Hematopoietic multipotent progenitor cell (in vitro differentiated cells): ENCODE measurements at places on chromosomes 1 and 21. TPM values are rescaled to one million over a fixed set of nuclear protein-coding genes. Genes with fewer than 3 reads are reported as not detected.

DNA sequence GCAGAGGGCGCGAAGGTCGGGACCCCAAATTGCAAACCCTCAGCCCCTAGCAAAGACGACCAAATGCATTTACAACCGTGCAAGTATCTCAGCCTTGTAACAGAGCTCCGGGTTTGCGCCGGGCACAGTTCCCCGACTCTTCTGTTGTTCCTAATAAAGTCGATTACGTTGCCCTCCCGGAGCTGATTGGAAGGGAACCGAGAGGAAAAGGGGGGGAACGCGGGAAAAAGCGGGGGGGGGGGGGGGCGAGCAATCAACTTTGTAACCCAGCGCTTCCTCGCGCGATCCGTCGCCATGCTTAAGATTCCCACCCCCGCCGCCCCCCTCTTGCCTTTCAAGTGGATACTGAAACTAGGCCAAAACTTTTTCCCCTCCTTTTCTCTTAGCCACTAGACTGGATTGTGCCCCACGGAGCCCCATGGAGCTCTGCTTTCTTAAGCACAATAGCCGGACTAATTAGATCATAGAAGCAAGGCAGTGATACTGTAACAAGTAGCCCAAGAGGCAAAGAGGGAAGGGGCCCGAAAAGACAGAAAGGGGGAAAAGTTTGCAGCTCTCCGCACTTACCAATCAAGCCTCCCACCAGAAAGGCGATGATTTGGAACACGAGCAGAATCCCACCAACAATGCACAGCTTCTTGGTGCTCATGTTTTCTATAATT, 565 bp downstream of the WLS start:
- DNase-seq: no peak

GRCh38 chr1:17148950-17149608, 29.8 kb upstream of the PADI2 start:
- no peak for DNase-seq

- DNase-seq: peak; percentile 74
Measured at GRCh38 chr1:72283307-72284083, 1.2 kb upstream of the NEGR1 start.

- DNase-seq: no peak
Measured at GRCh38 chr1:198970916-198971315, 332.1 kb downstream of the PTPRC start.

DNA sequence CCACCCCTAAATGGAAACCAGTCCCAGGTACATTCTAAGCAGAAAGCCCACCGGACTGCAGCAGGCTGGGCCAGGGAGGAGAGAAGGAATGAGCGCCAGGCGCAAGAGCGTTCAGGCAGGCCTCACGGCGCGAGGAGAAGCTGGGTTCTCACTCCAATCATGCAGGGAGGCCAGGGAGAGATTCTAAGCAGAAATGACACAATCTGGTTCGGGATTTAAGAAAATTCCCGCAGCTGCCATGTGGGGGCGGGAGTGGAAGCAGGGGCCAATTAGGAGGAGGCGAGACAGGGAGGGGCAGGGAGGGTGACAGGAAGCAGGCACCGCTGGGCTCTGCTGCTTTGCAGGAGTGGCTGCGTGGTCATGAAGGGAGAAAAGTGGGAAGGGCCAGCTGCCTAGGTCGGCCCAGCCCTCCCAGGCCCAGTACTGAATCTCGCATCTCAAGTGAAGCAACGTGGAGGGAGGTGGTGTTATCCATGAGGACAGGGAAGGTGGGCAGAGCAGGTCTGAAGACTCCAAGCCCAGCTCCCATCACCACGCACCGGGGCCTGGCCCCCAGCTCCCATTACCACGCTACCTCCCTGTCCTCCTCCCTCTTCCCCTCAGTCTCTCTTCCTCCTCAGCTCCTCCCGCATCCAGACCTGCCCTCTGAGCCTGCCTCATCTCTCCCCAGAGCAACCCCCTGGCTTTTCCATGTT, 11.8 kb downstream of the NPHP4 start:
- DNase-seq: peak; percentile 32

GRCh38 chr1:217977943-217978342, 307.1 kb upstream of the RRP15 start:
- no peak for DNase-seq

DNA sequence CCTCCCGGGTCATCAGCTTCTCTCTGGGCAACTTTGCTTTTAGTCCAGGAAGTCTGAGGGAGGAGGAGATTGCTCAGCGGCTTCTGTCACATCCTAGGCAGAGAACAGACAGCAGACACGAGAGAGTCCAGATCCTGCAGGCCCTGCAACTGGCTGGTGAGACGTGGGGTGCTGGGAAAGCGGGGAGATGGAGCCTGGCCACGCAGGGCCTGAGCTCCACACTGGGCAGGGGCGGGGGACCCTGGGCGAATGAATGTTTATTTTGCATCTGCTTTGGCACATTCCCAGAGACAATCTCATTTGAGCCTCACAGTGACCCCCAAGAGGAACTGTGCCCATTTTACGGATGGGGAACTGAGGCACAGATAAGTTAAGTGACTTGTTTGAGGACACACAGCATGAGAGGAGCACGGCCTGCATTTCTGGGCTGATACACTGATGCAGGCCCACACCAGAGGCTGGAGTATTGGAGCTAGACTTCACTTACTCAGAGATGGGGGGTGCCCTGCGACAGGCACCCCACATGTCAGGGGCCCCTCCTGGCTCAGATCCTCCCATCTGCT, 9.6 kb downstream of the C1orf167 start:
- no peak for DNase-seq

DNA sequence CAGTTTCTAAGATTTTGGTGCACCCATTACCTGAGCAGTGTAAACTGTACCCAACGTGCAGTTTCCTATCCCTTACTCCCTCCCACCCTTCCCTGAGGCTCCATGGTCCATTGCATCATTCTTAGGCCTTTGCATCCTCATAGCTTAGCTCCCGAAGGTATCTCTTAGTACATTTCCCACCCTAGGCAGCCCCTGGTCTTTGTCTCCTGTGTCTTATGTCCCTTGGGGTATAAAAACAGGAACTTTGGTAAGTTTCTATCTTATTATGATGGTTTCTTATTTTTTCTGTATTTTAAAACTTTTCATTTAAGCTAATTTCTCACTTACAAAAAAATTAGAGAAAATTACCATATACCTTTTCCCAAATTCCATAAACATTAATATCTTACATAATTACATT, 78.1 kb downstream of the URB2 start:
- DNase-seq: no peak

GRCh38 chr1:160558660-160559380, 20.5 kb downstream of the CD84 start:
- DNase-seq: no peak

DNA sequence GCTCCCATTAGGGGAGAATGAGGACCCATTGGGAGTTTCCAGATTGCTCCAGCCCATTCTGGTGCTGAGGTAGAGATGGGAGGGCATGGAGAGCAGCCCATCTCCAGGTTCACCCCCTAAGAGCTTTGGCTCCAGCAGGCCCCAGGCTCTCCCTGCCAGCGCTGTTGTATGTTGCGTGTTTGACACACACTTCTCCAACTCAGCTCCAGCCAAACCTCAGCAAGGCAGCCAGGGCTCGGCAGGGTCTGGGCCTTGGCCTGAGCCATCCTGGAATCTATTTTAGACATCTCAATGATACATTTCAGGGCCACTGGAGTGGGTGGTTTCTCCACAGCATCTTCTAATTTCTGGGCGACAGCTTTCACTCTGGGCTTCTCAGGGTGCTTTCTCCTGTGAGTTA, 117.0 kb downstream of the NAV1 start:
- DNase-seq: no peak

GRCh38 chr1:32195972-32196823, 4.2 kb upstream of the CCDC28B start:
- no peak for DNase-seq

GRCh38 chr1:205214756-205215155, 3.3 kb upstream of the DSTYK start:
- no peak for DNase-seq

- peak; percentile 26 for DNase-seq
Measured at GRCh38 chr1:31605908-31606427, 11.5 kb upstream of the HCRTR1 start.

Gene RXFP4
- not detected for total RNA-seq

Gene CYP4Z1
- not detected for total RNA-seq
